CD8-positive, alpha-beta memory T cell (primary cell): ENCODE measurements at places on chromosomes 16 and 17.

GRCh38 chr17:76710863-76711611 is at the start of gene MXRA7:
MXRA7 (minus strand) TSS chr17:76710965; CDS start chr17:76710946, 19 bp downstream.
- peak within 1 kb of the TSS; percentile 29 for H3K27ac ChIP-seq
- H3K4me1 ChIP-seq: peaks cover 24% of the 10 kb centered on the region
- peak; percentile 78 for DNase-seq
- H3K27me3 ChIP-seq: no peaks in the 10 kb centered on the region

DNA sequence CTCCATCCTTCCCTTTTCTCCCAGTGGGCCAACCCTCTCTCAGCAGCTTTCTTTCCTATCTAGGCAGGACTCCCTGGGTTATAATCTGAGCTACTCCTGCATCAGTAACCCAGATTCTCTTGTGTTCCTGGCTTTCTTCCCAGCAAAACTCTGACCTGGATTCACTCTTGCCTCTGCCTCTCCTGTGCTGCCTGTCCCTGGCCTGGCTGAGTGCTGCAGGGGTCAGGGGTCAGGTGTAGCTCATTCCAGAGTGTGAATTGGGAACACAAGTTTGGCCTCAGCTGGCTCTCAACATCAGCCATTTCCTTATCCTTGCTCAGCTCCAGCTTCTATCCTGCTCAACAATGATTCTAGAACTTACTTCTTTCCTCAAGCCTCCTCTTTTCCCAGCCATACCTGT is 2.5 kb upstream of the ST6GALNAC2 start:
- H3K4me3 ChIP-seq: no peak overlapping the region
- H3K27ac ChIP-seq: no peak overlapping the region
- H3K4me1 ChIP-seq: peaks cover 10% of the 10 kb centered on the region
- no peak for DNase-seq

DNA sequence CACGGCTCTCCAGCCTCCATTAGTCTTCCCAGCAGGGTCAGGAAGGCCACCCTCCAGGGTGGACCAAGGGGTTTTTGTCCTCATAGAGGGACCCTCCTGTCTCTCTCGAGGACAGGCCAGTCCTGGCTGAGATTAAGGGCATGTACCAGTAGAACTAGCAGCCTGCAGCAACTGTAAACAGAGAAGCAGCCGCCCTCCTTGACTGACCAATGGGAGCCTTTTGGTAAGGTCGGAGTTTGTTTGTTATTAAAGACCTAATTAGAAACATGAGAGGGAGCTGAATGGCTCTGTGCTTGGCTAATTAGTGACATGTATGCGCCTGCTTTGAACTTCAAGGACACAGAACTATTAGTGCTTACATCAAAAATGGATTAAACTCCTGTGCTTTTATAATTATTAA is 80.0 kb downstream of the CCDC182 start:
- H3K4me3 ChIP-seq: no peak overlapping the region
- H3K4me1 ChIP-seq: no peaks in the 10 kb centered on the region
- H3K27me3 ChIP-seq: no peaks in the 10 kb centered on the region
- no peak overlapping the region for H3K27ac ChIP-seq
- DNase-seq: no peak

DNA sequence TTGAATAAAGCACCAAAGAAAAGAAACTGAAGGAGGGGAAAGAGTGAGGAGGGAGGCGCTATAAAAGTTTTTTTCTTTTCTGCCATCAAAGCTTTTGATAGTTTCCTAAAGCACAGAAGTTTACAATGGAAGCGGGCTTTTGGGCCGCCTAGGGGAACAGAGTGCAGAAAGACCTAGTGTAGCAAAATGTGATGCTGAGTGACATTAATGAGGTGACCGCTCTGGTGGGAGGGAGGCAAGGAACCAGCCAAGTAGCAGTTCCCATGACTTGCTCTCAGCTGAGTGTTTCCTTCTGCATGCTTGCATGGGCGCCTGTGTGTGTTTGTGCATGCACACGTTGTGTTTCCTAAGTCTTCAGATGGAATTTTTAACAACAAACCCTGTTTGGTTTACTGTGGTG is 15.5 kb downstream of the MSI2 start:
- H3K4me1 ChIP-seq: no peaks in the 10 kb centered on the region
- no peaks in the 10 kb centered on the region for H3K27me3 ChIP-seq
- peaks cover 18% of the 10 kb centered on the region for H3K36me3 ChIP-seq
- no peak for DNase-seq
- H3K4me3 ChIP-seq: no peak overlapping the region
- no peak overlapping the region for H3K27ac ChIP-seq

DNA sequence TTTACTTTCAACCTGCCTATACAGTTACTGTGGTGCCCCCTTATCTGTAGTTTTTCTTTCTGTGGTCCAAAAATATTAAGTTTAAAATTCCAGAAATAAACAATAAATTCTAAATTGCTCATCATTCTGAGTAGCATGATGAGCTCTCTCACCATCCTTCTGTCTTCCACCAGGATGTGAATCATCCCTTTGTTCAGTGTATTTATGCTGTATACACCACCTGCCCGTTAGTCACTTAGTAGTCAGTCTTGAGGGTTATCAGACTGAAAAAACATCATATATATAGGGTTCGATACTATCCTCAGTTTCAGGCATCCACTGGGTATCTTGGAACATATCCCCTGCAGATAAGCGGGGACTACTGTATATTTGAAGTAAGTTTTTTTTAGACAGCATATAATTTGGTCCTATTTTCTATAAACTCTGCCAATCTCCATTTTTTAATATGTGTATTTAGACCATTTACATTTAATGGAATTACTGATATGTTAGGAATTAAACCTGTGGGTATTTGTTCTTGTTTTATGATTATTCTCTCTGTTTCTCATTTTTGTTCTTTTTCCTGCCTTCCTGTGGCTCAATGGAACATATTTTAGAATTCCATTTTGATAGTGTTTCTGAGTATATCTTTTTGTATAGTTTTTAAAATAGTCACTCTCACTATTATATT is 31.0 kb downstream of the TBX21 start:
- no peaks in the 10 kb centered on the region for H3K27me3 ChIP-seq
- no peak overlapping the region for H3K27ac ChIP-seq
- no peak overlapping the region for H3K4me3 ChIP-seq
- peaks cover 16% of the 10 kb centered on the region for H3K4me1 ChIP-seq
- DNase-seq: no peak
- no peaks in the 10 kb centered on the region for H3K36me3 ChIP-seq

- no peak overlapping the region for H3K27ac ChIP-seq
- H3K4me1 ChIP-seq: no peaks in the 10 kb centered on the region
- DNase-seq: no peak
- H3K27me3 ChIP-seq: no peaks in the 10 kb centered on the region
These were observed 45.4 kb downstream of the CDH1 start for GRCh38 chr16:68782198-68783174.

GRCh38 chr17:73630531-73630930 is 13.7 kb downstream of the SDK2 start:
- H3K27me3 ChIP-seq: no peaks in the 10 kb centered on the region
- DNase-seq: no peak

DNA sequence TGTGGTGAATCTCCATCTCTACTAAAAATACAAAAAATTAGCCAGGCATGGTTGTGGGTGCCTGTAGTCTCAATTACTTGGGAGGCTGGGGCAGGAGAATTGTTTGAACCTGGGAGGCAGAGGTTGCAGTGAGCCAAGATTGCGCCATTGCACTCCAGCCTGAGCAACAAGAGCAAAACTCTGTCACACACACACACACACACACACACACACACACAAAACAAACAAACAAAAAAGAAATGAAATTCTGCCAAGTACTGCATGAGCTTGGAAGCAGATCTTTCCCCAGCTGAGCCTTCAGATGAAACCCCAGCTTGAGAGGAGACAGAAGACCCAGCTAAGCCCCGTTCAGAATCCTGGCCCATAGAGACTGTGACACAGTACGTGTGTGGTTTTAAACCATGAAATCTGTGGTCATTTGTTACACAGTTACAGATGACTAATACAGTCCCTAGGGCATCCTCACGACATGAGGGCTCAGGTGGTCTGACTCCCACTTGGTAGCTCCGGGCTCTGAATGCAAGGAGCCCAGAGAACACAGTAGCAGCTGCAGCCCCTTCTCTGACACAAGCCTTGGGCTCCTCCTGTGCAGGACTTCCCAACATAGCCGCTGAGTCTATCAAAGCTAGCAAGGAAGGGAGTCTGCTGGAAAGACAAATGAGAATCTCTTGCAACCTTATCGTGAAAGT is 132.8 kb downstream of the SEC14L1 start:
- no peak overlapping the region for H3K4me3 ChIP-seq
- no peak overlapping the region for H3K27ac ChIP-seq
- H3K27me3 ChIP-seq: no peaks in the 10 kb centered on the region
- DNase-seq: no peak

- no peaks in the 10 kb centered on the region for H3K36me3 ChIP-seq
- no peak for DNase-seq
- H3K27me3 ChIP-seq: no peaks in the 10 kb centered on the region
- H3K4me1 ChIP-seq: no peaks in the 10 kb centered on the region
These were observed 21.9 kb downstream of the PLEKHG4 start for GRCh38 chr16:67301080-67301782.

- H3K27ac ChIP-seq: peak overlapping the region; percentile 98
- no peak for DNase-seq
- peaks cover 68% of the 10 kb centered on the region for H3K4me1 ChIP-seq
- H3K27me3 ChIP-seq: no peaks in the 10 kb centered on the region
These were observed 4.9 kb downstream of the FMNL1 start for GRCh38 chr17:45226576-45226975.

GRCh38 chr17:73983621-73984400 is 219.7 kb upstream of the RPL38 start:
- no peaks in the 10 kb centered on the region for H3K36me3 ChIP-seq
- DNase-seq: no peak
- no peak overlapping the region for H3K27ac ChIP-seq
- no peaks in the 10 kb centered on the region for H3K27me3 ChIP-seq
